NCI-H82 (cell line): ENCODE measurements at places on chromosomes 2 and 18.

DNA sequence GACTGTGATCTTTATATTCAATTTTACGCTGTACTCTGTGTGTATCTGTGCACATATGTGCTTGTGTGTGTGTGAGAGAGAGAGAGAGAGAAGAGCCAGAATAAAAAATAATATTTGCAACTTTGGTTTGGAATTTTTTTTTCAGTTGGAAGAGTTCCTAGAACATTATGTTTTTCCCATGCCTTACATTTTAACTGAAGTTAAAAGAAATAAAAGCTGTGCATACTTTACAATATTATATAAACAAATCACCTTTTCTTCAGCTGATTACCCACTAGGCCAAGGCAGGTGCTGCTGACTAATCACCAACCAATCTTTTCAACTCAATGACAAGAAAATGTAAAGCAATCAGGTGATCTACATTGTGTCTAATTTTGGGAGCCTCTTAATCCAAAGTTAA, 366.3 kb downstream of the NYAP2 start:
- no peak for DNase-seq

DNA sequence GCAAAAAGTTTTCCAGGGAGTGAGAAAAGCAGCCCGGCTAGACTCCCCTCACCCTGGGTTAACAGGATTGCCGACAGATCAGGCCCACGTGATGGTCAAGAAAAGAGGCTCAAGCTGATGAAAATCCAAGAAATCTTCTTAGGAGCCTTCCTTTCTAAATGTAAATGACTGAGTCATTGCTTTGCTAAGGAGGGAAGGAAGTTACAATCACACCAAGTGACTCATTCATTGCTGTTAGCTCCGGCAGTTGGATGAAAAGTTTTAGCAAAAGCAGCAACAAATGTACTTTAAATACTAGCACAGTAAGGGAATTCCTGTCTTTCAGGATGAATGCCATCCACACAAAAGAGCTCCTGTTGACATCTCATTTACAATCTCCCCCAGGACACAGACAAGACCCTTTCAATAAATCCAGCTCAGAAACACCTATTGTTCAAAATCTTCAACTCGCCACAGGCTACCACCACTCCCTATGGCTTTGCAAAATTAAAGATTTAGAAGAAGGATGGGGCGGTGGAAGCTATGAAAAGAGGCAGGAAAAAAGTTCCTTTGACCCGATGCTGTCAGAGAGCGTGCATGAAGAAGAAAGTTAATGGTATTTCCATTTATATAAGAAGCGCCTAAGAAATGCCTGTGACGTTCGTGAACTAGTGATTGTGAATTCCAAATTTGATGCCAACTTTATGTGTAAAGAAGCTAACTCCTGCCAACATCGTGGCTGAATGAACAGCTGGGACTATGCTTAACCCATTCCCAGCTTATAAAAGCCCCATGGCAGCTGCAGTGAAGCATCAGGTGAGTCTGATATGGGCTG, 153.7 kb downstream of the TGIF1 start:
- peak; percentile 96 for DNase-seq

- peak; percentile 45 for DNase-seq
These were observed 10.9 kb upstream of the EIF2AK3 start for GRCh38 chr2:88638123-88638650.

- DNase-seq, result no peak
These were observed 189.1 kb downstream of the TWIST2 start for GRCh38 chr2:239036819-239037558.

- DNase-seq, result peak; percentile 29
These were observed 667.4 kb downstream of the NYAP2 start for GRCh38 chr2:226066873-226067272.

DNA sequence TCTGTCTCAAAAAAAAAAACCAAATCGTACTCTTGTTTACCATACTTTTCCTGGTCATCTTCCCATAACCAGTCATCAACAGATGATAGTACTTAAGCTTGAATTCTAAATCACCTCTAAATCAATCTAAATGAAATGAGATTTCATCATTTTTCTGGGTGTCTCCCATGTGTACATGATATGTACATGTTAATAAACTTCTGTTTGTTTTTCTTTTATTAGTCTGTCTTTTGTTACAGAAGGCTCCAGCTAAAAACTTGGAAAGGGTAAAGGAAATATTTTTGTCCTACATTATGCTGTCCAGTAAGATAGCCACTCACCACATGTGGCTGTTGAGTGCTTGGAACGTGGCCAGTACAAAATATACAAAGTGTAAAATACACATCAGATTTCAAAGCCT, 78.7 kb upstream of the MSH6 start:
- no peak for DNase-seq

DNA sequence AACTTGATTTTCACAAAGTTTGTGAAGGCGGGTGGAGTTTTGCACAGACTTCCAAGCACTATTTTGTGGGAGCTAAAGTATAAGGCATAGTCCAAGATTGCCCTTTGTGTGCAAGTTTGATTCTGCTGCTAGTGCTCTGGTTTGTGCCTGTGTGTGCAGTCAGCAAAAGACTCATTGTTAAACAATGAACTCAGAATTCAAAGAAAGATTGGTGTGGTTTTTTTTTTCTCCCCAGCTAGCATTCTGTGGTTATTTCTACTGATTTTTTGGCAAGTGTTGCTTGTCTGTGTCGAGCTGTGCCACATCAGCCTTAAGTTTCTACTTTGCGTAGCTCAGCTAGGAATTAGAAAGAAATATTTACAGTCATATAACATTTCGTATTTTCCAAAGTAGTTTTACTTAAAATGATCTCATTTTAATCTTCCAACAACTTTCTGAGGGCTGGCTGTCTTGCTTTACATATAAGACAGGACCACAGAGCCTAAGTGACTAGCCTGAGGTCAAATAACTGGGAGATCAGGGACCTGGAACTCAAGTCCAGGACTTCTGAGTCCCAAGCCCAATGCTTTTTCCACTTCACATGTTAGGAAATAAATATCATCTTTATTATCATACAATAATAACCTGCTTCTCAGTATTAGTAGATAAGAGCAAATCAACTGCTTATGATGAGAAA, 69.8 kb downstream of the BABAM2 start:
- no peak for DNase-seq

GRCh38 chr2:52084759-52085158, 1052.8 kb upstream of the NRXN1 start:
- no peak for DNase-seq

DNA sequence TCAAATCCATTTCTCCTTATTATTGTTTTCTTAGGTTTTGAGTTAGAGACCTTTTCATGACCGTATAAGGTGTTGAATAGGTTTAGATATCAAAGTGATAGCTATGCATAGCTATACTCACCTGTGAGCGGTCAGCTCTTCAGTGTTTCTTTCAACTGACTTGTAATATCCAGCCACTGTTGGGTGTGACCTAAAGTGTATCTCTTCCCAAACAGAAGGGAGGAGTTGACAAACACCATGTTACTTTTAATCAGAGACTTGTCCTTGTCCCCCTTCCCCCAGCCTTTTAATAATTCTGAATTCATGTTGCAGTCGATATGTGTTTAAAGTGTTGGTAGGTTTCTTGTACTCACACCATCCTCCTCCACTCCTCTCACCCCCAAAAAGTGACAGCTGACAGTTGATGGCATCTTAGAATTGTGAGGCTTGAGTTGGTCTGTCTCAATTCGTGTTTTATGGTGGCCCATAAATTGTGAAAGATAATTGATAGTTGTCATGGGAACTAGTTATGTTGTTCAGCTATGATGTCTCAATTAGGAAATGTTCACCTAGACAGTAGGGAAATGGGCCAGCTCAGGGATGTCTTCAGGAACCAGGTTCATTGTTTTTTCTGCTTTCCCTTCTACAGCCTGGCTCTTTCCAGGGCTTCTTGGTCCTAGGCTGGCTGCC, 12.0 kb downstream of the NEDD4L start:
- no peak for DNase-seq

- DNase-seq, result no peak
These were observed 892.5 kb upstream of the LRRTM1 start for GRCh38 chr2:81196933-81197628.

- no peak for DNase-seq
These were observed 20.6 kb upstream of the ANKRD62 start for GRCh38 chr18:12072996-12073395.

DNA sequence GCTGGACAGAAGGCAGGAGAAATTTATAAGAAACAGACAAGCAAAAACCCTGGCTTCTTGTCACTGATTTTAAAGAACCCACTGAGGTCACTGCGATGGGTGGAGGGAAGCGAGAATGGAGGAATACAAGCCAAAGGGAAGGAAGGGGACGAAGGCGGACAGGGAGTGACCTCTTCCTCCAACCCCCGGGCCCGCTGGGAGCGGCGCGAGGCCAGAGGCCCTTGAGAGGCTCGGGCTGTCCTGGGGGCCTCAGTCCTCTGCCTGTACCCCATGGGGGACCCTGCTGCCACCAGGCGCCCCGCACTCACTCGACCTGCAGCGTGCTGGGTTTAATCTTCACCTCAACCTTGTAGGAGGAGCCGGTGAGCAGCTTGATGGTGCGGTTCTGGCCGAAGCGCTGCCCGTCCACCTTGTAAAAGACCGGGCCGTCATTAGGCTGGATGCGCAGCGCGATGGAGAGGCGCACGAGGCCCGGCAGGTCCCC, 793 bp downstream of the CNRIP1 start:
- DNase-seq, result peak; percentile 77

DNA sequence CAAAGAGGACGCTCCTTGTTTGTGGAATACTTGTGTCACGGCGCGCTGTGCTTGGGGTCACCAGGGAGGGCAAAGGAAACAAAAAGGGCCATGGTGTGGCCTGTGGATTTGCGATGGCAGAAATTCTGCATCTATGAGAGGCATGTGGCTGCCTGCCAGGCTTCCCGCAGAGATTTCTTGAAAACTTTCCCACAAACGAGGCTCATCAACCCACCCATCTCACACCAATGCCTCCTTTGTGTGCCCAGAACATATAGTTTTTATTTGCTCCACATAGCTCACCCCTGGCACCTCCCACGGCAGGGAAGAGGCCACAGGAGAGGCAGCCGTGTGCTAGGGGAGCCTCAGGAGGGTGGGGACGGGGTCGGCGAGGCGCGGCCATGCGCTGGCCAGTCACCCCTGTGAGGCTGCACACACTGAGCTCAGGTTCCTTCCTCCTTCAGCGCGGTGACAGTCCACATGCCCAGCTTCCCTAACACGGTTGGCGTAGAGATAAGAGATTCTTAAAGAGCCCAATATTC, 100.3 kb downstream of the MBP start:
- DNase-seq, result no peak

- no peak for DNase-seq
These were observed 276.2 kb upstream of the EPHA4 start for GRCh38 chr2:221848286-221848685.

GRCh38 chr18:2411381-2411960, 159.8 kb downstream of the METTL4 start:
- no peak for DNase-seq

GRCh38 chr2:23065936-23066335, 319.0 kb upstream of the KLHL29 start:
- DNase-seq, result no peak

DNA sequence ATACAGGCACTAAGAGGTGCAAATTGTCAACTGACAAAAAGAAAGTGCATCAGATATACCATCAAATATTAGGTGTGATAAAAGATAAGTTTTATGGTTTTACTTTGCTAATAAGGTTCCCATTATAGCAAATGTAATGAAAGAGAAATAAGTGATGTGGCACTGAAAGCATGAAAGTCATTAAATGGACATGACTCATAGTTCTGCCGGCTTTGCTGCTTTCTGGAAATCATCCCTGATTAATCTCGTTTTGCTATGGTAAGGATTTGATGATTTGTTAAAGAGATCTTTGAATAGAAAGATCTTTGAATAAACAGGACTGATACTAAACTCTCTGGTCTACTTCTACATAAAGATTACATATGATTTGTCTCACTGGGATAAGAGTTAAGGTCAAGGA, 72.7 kb downstream of the CLIP4 start:
- DNase-seq, result no peak

DNA sequence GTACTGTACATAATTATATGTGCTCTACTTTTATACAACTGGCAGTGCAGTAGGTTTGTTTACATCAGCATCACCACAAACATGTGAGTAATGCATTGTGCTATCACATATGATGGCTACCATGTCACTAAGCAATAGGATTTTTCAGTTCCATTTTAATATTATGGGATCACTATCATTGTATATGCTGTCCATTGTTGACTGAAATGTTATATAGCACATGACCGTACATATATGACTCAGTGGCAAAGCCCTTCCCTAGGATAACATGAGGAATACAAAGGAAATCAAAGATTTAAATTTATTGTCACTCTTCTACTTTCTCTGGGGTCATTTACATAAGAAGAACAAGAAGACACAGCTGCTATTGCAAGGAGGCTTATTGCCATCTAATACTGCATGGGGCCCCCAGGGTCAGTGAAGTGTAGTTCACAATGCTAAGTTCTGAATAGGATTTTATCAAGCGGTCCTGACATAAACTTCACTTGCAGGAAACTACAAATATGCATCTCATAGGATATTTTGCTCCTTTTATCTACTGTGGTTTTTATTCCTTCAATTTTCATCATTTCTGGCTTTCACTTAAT, 21.8 kb downstream of the PDE1A start:
- peak; percentile 17 for DNase-seq

GRCh38 chr2:159153463-159153862, 133.0 kb downstream of the WDSUB1 start:
- DNase-seq, result no peak

DNA sequence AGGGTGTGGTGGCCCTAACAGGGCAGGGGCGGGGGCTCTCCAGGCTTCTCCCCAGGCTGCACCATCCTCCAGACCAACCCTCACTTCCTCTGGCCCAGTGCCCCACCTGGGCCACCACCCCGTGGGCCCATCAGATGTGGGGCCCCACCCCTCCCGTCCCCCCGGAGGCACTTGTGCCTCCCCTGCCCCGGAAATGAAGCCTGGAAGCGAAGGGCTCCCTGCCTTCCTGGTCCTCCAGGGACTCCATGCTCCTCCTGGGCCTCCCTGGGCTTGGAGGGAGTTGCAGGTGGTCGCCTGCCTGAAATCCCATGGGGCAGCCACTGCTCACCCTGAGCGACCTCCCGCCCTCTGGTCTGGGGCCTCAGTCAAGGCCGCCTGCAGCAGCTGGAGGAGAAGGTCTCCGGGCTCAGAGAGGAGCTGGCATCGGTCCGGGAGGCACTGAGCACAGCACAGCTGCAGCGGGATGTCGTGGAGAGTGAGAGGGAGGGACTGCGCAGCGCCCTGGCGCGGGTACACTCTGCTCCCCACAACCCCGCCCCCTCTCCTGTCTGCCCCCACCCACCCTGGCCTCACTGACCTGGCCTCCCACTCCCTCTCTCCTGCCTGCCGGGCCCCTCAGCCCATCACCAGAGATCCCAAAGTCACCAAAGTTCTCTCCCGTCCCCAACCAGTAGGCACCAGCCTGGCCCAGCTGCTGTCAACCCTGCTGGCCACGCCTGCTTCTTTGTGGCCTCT, 28.0 kb downstream of the CROCC2 start:
- no peak for DNase-seq
